Effector CD4-positive, alpha-beta T cell (primary cell): ENCODE measurements at places on chromosomes 6 and 20.
A peak's percentile ranks its signal among the peaks of the same experiment; 100 is the strongest.

GRCh38 chr6:131281471-131282270 is 146.4 kb downstream of the AKAP7 start:
- DNase-seq, result peak; percentile 55

- no peak for DNase-seq
Observed at GRCh38 chr6:112010328-112010727, 43.6 kb upstream of the CCN6 start.

- DNase-seq, result no peak
Observed at GRCh38 chr6:134238960-134239795, 78.7 kb downstream of the SGK1 start.

DNA sequence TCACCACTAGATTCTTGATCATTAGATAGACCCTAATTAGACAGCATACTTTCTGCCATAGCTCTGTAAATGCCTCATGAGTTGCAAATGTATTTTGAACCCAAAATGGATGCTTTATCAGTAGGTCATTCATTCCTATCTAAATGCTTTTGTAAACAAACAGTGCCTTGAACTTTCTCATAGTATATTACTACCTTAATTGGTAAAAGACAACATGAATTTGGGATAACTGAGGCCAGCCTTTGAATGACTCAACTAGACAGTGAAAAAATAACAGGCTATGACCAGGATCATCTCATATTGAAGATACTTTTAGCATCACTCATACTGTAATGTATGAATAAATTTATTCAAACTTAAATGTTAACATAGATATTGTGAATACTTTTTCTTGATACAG is 37.0 kb upstream of the PRL start:
- no peak for DNase-seq

DNA sequence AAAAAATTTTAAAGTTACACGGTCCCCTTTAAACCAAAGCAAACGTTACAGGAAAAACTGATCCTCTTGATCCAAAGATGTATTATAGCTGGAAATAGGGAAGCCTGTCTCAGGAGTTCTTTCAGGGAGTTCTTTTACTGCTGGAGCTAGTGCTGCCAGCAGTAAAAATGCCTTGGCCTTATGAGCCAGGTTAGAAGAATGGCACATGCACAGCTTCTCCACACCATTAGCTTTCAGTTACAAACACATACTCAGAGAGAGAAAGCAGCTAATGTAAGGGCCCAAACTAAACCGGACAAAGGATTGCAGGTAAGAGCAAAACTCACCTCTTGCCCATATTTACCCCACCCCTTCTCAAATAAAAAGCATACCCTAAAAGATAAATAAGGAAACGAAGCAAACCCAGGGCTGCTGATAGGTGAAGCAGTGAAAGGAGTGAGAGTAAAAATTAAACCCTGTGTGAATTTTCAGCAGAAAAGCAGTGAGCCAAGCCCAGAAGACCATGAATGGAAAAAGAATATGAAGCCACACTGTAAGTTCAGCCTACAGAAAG is 19.0 kb downstream of the TBC1D20 start:
- no peak for DNase-seq

GRCh38 chr6:10759312-10759839 is 11.8 kb downstream of the TMEM14B start:
- DNase-seq, result no peak
